Stimulated activated CD4-positive, alpha-beta T cell treated with anti-CD3 and anti-CD28 coated beads, TNF-alpha, amount 100 ng/mL, for 24 hours (primary cell): ENCODE measurements at places on chromosomes 12 and 14.

GRCh38 chr12:132395192-132395907 lies 66.0 kb upstream of the GALNT9 start:
- DNase-seq: no peak

DNA sequence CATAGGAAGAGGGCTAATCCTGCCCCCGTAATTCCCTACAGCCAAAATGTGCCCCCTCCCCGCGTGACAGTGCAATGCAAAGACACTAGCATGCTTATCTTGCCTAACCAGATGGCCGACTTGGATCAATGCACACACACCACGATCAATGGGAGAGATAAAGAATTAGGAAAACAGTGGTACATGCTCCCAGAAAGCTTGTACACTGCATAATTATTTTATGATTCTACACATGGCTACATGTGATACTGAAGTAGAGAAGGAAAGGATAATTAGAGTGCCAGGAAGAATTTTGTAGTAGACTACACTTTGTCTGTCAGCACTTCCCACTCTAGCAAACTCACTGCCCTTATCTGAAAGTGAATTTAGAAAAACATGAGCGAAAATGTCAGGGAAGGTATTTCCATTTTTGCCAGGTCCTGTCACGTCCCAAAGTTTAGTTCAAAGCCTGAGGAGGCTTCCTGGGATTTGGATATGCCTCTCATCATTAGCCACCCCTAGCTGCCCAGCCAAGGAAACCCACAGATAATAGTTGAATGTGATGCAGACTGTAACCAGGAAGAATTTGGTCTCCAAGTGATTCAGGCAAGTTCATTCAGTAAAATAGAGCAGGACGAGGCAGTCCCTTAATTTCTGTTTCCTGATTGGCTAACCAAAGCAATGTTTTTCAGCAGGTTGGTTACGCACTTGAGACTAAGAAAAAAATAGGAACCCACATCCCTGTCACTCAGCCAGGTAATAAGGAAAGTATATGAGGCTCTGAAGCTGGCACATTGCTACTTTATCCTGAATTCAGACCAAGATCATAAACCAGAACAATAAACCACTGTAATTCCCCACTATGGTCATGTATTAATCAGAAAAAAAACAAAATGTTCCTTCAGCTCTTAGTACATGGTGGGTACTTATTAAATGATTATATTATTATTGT lies 199.6 kb upstream of the OTX2 start:
- DNase-seq: no peak

GRCh38 chr14:24013654-24014514 lies 25.2 kb downstream of the DHRS4L2 start:
- no peak for DNase-seq

GRCh38 chr14:48008646-48009045 lies 333.2 kb upstream of the MDGA2 start:
- DNase-seq: no peak

- DNase-seq: no peak
Observed at GRCh38 chr14:43754838-43755237, 752.2 kb downstream of the FSCB start.

- no peak for DNase-seq
Observed at GRCh38 chr12:119090276-119090675, 88.5 kb upstream of the HSPB8 start.
